ENCODE measurements at places on chromosomes 4 and X.

GRCh38 chr4:147965873-147966272 lies 234.0 kb downstream of the ARHGAP10 start:
- DNase-seq = no peak

GRCh38 chr4:6390356-6390755 lies 82.1 kb downstream of the PPP2R2C start:
- peak; percentile 10 for DNase-seq

- DNase-seq = no peak
These were observed 22.5 kb downstream of the XIAP start for GRCh38 chrX:123882391-123882790.

DNA sequence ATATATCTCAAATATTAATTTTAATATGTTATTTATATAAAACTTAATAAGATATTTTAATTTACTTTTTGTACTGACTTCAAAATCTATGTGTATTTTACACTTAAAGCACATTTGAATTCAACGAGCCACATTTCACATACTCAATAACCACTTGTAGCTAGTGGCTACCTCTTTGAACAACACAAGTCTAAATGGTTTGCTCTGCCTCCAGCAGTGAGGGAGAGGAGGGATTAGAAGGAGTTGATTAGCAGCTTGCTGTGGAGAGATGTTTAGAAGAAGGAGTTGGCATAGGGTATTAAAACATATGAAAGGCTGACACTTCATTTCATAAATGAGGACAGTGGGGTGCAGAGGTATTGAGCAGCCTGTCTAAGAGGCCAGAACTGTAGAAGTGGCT lies 124.0 kb downstream of the ARHGAP24 start:
- no peak for DNase-seq

DNA sequence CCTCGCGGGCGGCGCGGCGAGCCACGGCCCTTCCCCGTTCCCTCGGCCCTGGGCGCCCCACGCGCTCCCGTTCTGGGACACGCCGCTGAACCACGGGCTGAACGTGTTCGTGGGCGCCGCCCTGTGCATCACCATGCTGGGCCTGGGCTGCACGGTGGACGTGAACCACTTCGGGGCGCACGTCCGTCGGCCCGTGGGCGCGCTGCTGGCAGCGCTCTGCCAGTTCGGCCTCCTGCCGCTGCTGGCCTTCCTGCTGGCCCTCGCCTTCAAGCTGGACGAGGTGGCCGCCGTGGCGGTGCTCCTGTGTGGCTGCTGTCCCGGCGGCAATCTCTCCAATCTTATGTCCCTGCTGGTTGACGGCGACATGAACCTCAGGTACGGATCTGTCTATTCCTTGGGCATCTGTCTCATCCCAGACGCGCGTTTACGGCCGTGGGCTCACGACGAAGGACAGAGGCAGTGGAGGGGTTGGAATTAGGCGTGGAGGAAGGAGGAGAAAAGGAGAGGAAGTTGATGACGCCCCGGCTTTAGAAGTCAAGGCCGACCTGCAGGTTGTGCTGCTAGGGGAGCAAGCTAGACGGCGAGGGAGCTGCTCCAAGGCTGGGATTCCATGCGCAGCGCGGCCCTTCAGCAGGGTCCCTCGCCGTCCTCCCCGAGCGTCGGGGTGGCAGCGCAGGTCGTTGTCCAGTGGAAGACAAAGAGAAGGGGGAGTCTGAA lies 792 bp downstream of the SLC10A4 start:
- DNase-seq = no peak

DNA sequence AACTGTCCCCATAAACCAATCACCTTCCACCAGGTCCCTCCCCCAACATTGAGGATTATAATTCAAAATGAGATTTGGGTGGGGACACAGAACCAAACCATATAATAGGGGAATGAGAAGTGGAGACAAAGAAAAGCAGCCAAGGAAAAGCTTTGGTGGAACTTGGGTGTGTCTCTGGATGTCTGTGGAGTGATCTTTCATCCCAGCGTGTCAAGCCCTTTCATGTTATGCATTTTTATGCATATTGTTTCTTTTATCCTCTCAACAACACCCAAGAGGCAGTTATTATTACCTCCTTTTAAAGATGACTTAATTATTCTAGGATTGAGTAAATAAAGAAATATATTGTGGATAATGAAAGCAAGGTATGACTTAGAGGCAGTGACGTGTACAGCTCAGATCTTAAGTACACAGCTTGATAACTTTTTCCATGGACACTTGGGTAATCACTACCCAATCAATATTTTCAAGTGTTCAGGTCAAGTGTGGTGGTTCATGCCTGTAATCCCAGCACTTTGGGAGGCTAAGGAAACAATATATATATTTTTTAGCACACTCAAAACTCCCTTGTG lies 42.6 kb upstream of the HOPX start:
- no peak for DNase-seq

DNA sequence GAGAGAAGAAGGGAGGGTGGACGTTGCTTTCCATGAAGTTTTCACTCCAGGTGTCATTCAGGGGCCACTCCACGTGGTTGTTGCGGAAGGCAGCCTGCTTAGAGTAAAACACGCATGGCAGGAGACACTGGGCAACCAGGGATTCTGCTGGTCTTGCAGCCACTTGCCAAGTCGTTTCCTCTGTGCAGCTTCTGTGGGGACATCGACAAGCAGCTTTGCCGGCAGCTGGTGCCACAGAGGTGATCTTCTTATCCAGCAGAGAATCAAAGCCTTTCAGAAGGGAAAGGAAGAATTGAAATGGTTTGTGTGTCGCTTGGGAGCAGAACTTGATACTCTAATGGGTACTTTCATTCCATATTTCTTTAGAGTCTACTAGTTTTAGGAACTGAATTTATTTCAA lies 867.1 kb upstream of the TENM3 start:
- no peak for DNase-seq

DNA sequence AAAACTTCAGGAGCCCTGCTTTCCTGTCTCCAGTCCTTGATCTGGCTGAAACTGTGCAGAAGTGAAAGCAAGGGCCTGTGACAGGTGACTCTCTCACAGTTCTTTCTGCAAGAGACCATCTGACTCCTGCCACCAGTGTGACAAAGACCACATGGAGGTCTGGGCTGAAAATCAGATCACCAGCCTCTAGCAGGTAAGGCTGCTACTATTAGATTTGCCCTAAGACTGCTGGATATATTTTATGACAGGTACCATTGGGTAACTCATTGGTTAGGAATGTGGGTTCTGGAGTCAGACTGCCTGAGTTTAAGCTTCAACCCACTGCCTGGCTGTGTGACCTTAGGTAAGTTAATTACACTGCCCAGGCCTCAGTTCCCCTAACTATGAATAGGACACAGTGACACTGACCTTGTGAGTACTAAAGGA lies 163.3 kb upstream of the SLC7A11 start:
- no peak for DNase-seq

- DNase-seq = no peak
These were observed 63.9 kb upstream of the HOPX start for GRCh38 chr4:56745042-56745441.

All from NCI-H2227 treated with DMSO at 0.1 percent for 48 hours (cell line).